Naive B cell (primary cell): ENCODE measurements at places on chromosomes 11 and 22. TPM values are rescaled to one million over a fixed set of nuclear protein-coding genes. Genes with fewer than 3 reads are reported as not detected.

CLTCL1 gene
- polyA plus RNA-seq: 0.80 TPM

RELT gene
- polyA plus RNA-seq: 23.9 TPM

APOA4 gene
- not detected for polyA plus RNA-seq

CCDC188 gene
- not detected for polyA plus RNA-seq

IL17RA gene
- polyA plus RNA-seq: 9.3 TPM

TUBA8 gene
- 1.5 TPM for polyA plus RNA-seq

TRPM5 gene
- polyA plus RNA-seq: not detected

EMID1 gene
- not detected for polyA plus RNA-seq

TRIOBP gene
- 13.7 TPM for polyA plus RNA-seq

GLB1L2 gene
- polyA plus RNA-seq: not detected

LINC01488 gene
- polyA plus RNA-seq: not detected

FOLH1 gene
- not detected for polyA plus RNA-seq

XKR3 gene
- not detected for polyA plus RNA-seq

FXYD6 gene
- not detected for polyA plus RNA-seq

KRTAP5-2 gene
- polyA plus RNA-seq: not detected

NLRP6 gene
- 2.0 TPM for polyA plus RNA-seq

FAM181B gene
- not detected for polyA plus RNA-seq

ADORA2A gene
- 53.8 TPM for polyA plus RNA-seq

CYTH4 gene
- 29.3 TPM for polyA plus RNA-seq
